Nephron progenitor cell (in vitro differentiated cells): ENCODE measurements at places on chromosomes 7 and 10.
A peak's percentile ranks its signal among the peaks of the same experiment; 100 is the strongest.

GRCh38 chr10:80253266-80253962 is 36.0 kb downstream of the MAT1A start:
- no peak overlapping the region for H3K4me3 ChIP-seq
- no peak overlapping the region for H3K27ac ChIP-seq
- peaks cover 24% of the 10 kb centered on the region for H3K27me3 ChIP-seq
- peaks cover 4% of the 10 kb centered on the region for H3K4me1 ChIP-seq

DNA sequence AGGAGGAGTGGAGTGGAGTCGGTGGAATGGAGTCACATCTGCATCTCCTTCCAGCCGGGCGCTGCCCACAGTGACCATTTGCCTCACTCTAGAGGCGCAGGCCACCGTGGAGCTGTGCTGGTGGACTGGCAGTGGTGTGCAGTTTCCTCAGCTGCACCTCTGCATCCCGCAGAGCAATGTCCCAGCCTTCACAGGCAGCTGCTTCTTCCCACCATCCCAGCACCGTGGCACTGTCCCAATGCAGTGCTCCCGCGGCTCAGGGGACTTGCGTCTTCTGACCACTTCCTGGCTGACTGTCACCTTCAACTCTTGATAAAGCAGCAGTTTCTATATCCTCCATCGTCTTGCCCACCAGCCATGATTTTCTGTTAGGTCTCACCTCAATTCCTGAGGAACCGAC is 90.3 kb upstream of the SFMBT2 start:
- H3K4me1 ChIP-seq: peaks cover 39% of the 10 kb centered on the region
- no peaks in the 10 kb centered on the region for H3K36me3 ChIP-seq
- H3K4me3 ChIP-seq: no peak overlapping the region
- no peak for DNase-seq

DNA sequence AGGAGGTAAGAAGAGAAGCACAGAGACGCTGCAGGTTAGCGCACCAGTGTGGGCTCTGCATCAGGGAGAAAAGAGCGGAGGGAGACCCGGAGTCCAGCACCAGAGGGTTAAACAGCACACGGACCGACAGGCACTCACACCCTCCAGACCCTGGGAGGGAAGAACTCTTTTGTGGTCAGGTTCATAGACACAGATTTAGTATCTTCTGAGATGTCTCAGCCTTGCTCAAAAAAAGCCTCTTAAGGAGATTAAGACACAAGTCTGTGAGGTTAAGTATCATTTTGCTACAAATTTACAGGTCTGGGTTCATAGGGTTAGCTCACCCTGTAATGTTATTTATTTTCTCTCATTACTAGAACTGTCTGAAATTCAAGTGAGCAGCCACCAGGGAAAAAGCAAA is 16.8 kb upstream of the NDST2 start:
- peaks cover 3% of the 10 kb centered on the region for H3K27me3 ChIP-seq
- H3K4me1 ChIP-seq: peaks cover 4% of the 10 kb centered on the region
- H3K36me3 ChIP-seq: no peaks in the 10 kb centered on the region
- H3K4me3 ChIP-seq: no peak overlapping the region
- no peak for DNase-seq

DNA sequence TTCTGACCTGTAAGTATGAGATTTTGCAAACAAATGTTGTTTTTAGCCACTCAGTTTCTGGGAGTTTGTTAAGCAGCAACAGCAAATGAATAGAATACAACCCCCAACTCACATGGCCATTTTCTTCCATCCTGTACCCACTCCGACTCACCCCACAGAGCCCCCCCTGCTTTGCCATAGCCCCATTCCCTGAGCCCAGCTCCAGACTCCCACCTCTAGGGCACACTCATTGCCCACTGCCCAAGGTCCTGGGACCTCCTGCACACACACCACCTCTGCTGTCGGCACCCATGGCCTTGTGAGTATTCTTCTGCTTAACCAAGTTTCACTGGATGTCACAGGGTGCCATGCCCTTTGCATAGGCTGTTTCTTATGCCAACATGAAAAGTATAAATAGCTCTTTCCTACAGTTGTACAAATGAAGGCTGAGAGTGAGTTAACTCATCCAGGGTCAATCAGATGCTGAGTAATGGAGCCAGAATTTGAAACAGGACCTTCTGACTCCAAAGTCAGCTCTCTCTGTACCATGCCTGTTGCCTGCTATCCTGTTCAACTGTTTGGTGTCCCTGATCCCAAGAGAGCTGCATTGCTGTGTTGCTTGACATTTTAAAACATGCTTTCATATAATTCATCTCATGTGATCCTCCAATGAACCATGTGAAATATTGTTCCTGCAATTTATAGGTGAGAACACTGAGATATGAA is 367.8 kb upstream of the ZMIZ1 start:
- no peak overlapping the region for H3K4me3 ChIP-seq
- no peak for DNase-seq

DNA sequence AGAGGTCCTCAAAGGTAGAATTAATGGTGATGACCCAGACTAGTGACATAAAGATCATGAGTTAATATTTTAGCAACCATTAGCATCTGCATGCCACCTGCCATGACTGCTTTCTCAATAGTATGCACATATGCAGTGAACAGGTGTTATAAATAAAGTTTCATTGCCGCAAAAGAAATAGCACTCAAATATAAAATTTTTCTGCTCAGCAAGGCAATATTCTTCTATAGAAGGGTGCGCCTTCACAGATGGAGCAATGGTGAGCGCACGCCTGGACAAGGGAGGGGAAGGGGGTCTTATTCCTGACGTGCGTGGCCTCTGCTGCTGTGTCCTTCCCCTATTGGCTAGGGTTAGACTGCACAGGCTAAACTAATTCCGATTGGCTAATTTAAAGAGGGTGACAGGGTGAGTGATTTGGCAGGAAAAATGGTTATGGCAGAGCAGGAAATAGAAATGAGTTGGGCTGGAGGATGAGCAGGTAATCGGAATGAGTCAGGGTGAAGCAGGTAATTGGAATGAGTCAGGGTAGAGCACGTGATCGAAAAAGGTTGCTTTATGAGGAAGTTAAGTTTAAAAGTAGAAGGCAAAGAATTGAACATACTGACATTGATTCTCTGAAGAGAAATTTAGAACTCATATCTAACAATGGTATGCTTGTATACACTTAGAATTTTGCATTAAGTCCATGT is 24.7 kb upstream of the TRIM24 start:
- DNase-seq: no peak
- H3K36me3 ChIP-seq: no peaks in the 10 kb centered on the region

DNA sequence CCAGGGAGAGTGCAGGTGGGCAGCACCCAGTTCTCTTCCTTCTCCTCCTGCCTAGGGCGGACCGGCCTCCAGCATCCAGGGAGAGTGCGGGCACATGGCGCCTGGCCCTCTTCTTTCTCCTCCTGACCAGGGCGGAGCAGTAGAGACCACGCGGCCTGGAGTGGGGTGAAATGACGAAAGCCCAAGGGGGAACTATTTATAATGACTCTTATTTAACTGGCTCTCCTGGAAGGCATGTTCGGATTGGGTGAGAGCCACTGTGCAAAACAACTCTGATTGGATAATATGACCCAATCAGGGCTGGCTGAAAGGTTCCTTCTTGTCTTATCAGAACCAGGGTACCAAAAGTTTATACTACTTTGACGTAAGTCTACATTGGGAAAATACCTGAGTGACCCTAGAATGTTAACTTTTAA is 63.1 kb downstream of the ZNF37A start:
- no peaks in the 10 kb centered on the region for H3K27me3 ChIP-seq
- H3K4me1 ChIP-seq: no peaks in the 10 kb centered on the region
- no peak overlapping the region for H3K4me3 ChIP-seq

DNA sequence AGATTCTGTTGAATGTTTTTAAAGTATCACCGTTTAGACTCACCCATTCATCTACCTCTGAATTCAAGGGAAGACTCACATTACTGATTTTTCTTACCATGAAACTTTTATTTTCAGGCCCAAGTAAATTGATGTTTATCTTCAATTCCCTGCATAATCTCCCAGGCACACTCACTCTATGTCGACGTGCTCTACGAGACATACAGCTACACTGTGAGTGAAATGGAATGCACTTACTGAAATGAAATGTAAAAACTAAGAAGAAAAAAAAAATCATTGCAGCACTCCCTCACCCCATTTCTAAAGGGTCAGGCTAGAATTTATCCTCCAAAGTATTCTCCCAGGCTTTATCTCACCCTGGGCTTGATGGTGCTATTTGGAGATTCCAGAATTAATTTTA is 987.9 kb downstream of the CCSER2 start:
- no peak overlapping the region for H3K4me3 ChIP-seq
- no peaks in the 10 kb centered on the region for H3K4me1 ChIP-seq
- DNase-seq: no peak
- H3K27me3 ChIP-seq: peaks cover 4% of the 10 kb centered on the region
- H3K27ac ChIP-seq: no peak overlapping the region
- no peaks in the 10 kb centered on the region for H3K36me3 ChIP-seq

GRCh38 chr10:81696609-81697388 is 178.2 kb upstream of the NRG3 start:
- H3K27me3 ChIP-seq: no peaks in the 10 kb centered on the region
- peaks cover 18% of the 10 kb centered on the region for H3K4me1 ChIP-seq
- DNase-seq: peak; percentile 45
- no peak overlapping the region for H3K4me3 ChIP-seq

- H3K27ac ChIP-seq: peak overlapping the region; percentile 93
- H3K36me3 ChIP-seq: peaks cover 10% of the 10 kb centered on the region
- DNase-seq: peak; percentile 52
- H3K4me3 ChIP-seq: peak overlapping the region; percentile 88
- peaks cover 9% of the 10 kb centered on the region for H3K27me3 ChIP-seq
Measured at GRCh38 chr7:138663725-138664710, 37.1 kb downstream of the SVOPL start.

- no peaks in the 10 kb centered on the region for H3K4me1 ChIP-seq
- no peaks in the 10 kb centered on the region for H3K27me3 ChIP-seq
Measured at GRCh38 chr10:91762878-91763277, 35.3 kb upstream of the TNKS2 start.
